NCI-H1694 treated with DMSO at 0.1 percent for 48 hours (cell line): ENCODE measurements at places on chromosomes 6 and 20.

DNA sequence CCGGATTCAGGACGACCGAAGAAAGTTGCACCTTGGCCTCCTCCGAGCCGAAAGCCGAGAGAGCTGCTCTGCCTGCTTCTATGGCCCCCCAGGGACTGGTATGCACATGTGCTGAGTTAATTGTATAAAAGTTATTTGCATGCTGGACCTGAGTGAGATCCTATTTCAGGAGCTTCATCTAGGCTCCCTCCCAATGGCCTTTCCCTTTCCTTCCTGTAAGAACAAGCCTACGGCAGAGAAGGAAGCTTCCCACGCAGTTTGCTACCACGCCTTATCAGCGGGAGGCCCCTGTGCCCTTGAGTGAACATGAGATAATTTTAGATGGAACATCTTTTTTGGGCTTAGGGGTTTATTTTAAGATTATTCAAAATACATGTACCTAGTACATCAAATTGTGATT lies 65.9 kb downstream of the RIN2 start:
- DNase-seq, result no peak

- DNase-seq, result no peak
These were observed 20.9 kb downstream of the FKBP1A start for GRCh38 chr20:1371830-1372539.

DNA sequence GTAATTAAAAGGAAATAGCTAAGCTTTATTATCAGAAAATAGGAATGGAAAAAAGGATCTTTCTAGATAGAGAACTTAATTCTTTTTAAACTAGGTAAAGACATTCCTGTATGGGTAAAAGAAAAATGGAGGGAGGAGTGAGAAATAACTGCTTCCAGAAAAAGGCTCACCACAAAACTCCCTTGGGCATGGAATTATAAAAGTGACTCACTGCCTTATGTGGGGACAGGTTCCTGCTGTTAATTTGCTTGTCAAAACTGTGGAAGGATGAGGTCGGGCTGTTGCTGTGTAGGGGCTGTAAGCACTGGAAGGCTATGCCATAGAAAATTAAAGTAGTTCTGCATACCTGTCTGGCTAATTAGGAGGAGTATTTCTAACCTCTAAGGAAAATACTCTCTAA lies 158.7 kb downstream of the UBE3D start:
- no peak for DNase-seq

GRCh38 chr6:136445063-136445462 lies 105.2 kb downstream of the MAP7 start:
- DNase-seq, result no peak

- no peak for DNase-seq
These were observed 32.7 kb downstream of the TLDC2 start for GRCh38 chr20:36908603-36909002.

DNA sequence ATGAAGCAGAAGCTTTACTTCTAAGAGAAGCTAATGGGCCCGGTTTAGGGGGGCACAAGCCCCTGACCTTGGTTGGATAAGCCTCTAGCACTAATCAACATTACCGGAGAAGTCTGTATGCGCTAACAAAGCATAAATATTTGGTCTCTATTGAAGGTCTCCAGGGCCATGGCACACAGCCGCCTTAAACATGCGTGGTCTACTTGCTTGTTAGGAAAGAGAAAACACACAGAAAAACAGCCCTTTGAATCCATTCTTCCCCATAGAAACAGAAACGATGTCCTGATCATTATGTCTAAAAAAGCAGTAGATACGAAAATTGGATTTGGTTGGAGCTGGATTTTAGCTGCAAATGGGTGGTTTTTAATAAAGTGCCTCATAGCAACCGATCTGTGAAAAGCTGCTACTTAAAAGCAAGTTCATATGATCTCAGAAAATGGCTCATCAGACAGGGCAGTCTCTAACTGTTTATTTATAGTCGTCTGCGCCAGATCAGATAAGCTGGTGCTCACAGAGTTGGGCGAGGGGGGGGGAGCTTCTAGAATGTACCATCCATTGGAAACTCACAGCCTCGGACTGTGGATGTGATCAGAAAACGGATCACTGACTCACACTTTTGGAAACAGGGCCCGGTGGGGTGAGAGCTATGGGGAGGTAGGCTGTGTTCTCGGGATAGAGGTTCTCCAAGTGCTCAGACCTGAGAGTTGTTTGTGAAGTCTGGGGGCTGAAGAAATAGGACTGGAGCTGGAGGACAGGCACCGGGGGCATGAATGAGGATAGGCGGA lies 35.3 kb upstream of the APCDD1L start:
- no peak for DNase-seq

GRCh38 chr6:156396791-156397418 lies 380.3 kb upstream of the ARID1B start:
- no peak for DNase-seq

DNA sequence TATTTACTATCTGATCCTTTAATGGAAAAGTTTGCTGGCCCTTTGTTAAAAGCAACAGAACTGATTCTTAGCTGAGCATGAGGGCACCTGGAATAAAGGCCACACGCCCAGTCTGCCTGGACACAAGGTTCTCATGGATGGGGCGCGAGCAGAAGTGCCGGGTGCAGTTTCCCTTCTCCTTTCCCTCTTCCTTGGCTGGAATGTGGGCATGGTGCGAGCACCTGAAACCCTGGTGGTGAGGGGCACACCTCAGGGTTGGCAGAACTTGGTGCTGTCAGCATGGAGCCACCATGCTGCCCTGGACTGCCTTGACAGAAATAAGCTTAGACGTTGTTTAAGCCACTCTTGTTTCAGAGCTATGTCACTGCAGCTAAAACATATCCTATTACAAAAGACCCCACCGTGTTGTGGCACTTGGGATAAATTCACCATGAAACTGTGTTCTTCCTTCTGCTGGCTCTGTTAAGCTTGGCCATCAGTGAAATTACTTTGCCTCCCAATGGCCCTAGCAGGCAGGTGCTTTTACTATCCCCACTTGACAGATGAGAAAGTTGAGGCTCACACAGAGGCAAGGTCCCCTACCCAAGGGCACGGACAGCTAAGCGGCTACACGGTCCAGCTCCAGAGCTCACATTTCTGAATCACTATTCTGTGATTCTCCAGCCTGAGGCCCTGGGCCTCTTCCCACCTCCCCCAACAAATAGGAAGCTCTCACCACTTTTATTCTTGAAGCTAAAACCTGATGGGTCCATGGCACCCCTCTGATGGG lies 115.9 kb downstream of the PREX1 start:
- DNase-seq, result no peak

- no peak for DNase-seq
These were observed 158.2 kb downstream of the ZMYND8 start for GRCh38 chr20:47198254-47198671.

- DNase-seq, result peak; percentile 18
These were observed 1.4 kb downstream of the METTL24 start for GRCh38 chr6:110356778-110357177.

- no peak for DNase-seq
These were observed 38.0 kb downstream of the RCAN2 start for GRCh38 chr6:46453216-46453615.

DNA sequence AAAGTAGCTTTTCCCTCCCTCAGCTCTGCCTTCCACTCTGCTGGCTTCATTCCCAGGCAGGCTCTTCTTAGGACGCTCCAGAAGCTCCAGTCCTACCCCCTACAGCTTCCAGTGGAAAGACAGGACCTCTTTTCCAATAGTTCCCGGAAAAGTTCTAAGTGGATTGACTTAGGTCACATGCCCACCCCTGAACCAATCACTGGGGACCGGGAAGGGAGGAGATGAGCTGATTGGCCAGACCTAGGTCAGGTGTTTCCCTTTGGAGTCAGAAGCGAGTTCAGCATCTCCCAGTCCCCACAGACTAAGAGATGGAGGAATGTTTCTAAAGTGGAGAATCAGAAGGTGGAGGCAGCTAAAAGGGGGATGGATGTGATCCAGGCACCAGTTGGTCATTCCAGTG lies 62.9 kb upstream of the KCNG1 start:
- DNase-seq, result no peak

DNA sequence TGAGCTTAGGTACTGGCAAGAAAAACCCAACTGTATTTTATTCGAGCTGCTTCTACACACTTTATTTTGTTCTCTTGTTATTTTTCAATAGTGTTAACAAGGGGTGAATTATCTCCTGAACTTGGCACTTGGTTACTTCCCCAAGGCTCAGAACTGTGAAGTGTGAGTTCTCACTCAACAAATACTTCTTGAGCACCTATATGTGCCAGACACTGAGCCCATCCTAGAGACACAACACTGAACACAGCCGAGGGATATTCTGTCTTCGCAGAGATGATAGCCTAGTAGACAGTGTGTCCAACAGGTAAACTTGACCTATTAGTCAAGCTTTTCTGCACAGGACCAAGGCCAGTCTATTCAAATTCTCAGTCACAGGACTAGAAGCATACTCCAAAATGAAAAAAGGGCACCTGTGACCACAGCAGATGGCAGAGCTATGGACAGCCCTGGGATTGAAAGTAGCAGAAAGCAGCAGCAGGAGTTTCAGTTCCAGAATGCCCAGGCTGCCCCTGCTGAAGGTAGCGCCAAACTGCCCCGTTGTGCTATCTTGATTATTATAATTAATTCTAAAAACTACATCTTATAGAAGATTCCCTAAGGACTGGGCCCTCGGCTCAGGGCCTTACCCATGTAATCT lies 77.8 kb upstream of the TAB2 start:
- DNase-seq, result no peak

GRCh38 chr6:93423542-93423941 lies 4.2 kb upstream of the EPHA7 start:
- peak; percentile 47 for DNase-seq

DNA sequence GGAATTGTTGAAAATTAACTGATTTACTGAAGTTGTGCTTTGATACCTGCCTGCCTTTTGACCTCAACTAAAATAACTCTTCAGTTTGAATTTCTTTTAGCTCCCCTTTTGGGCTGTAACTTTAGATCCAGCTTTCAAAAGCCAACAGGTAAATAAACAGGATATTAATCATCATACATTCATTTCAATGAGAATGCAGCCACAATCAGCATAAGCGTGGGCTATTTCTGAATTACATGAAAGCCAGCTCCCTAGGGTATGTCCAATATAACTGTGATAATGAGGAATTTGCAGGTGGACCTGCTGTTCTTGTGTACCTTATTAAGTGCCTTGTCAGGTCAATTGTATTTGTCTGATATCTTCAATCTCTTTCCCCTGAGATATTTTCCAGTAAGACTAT lies 830.6 kb downstream of the KIF16B start:
- DNase-seq, result no peak

DNA sequence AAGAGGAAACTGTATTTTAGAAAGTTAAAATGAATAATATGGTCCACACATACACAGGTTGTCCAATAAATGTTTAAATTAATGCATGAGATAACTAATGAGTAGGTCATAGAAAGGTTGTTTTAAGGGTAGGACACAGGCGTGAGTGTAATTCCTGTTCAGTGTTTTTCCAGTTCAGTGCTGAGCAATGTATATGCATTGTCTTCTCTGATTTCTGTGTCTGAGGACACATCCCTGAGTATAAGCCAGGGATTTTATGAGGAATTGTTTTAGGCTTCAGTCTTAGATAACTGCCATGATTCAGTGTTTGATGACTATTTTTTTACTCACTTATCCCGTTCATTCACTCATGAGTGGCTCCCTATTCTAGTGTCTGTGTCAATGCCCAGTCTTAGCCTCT lies 298.5 kb upstream of the TBX18 start:
- DNase-seq, result no peak

GRCh38 chr6:30485236-30485635 lies 4.1 kb upstream of the HLA-E start:
- DNase-seq, result no peak

DNA sequence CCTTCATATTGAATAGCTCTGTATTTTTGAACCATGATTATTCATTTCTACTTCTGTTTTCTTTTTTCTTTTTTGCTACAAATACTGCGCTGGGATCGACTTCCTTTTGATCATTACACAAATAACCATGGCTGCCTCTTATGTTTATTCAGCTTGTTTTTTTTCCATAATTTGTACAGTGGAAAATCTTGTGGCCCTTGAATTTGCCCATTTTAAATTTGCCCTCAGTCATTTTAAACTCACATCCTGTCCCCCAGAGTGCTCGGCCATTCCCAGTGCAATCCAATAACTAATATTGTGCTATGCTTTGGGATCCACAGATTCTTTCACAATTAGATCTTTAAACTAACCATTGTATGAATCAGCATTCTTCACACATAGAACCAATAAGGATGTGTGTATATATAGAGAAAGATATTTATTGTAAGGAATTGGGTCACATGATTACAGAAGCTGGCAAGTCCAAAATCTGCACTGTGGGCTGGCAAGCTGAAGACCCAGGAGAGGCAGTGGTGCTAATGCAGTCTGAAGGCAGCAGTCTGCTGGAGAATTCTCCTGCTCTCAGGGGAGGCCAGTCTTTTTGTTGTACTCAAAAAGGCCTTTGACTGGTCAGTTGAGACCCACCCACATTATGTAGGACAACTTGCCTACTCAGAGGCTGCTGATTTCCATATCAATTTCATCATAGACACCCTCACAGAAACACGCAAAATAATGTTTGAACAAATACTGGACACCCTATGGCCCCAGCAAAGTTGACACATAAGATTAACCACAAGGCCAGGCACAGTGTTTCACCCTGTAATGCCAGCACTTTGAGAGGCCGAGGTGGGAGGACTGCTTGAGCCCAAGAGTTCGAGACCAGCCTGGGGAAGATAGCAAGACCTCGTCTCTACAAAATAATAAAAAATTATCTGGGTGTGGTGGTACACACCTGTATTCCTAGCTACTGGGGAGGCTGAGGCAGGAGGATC lies 147.1 kb downstream of the MTHFD1L start:
- DNase-seq, result no peak

DNA sequence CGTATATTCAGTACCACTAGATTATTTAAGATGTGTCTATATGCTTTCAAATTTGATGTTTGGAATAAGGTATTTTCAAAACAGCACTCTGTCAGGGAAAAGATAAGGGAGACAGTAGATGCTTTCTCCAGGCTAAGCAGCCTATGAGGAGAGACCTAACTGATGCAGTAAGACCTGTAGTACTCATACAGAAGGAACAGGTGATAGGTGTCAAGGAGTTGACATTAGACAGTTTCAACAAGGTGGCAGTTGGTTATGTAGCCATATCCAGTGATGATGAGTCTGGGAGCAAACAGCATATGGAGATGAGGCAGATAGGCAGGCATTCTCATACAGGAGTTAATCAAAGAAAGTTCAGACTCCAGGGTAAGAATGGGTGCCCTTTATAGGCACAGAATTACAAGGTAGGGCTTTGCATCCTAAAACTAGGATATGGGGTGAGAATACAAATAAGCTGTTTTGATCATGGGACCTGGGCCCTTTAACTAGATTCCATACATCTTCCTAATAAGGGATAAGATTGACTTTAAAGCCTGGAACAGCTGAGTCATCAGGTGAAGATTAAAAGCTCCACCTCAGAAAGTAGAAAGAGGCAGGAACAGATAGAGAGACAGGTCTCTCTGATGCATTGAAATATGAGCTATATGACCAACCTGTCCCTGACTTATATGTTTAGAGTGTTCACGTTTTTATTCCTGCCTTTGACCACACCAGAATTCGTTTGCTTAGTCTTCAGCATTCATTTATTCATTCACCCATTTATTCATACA lies 7.9 kb downstream of the RSPH4A start:
- DNase-seq, result no peak

- DNase-seq, result no peak
These were observed 4.7 kb downstream of the GMPR start for GRCh38 chr6:16243055-16243454.
